ENCODE measurements at places on chromosomes 5 and 9.

- no peak for DNase-seq
Observed at GRCh38 chr5:126395198-126395597, 28.0 kb upstream of the GRAMD2B start.

GRCh38 chr5:115068239-115069086 lies 101.2 kb downstream of the TRIM36 start:
- no peak for DNase-seq

DNA sequence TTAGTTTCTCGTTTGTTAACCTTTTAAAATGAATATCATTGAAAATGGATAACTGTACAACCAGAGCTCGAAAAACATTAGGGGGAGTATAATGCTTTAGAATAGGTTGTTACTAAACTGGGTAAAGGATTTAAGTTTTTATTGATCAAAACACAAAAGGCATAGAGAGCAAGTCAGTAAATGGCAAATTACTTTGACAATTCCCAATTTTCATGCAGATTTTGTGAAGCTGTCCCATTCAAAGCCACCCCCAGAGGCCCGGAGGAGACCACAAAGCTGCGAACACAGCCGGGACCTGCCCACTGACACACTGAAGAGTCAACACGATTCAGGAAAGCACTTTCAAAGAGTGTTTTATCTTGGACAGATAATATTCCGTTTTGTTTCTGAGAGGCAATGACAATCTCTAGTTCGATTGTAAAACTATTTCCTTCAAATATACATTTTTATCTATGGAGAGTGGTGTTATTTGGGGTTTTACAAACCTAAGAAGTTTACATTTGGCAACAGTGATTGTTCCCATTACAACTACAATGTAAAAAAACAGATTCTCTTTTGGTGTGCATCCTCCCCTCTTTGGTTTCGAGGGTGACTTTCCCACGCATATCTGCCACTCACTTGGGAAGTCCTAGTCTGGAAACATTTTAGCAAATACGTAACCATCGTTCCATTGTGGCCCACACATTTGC lies 182.6 kb upstream of the TBCA start:
- no peak for DNase-seq

DNA sequence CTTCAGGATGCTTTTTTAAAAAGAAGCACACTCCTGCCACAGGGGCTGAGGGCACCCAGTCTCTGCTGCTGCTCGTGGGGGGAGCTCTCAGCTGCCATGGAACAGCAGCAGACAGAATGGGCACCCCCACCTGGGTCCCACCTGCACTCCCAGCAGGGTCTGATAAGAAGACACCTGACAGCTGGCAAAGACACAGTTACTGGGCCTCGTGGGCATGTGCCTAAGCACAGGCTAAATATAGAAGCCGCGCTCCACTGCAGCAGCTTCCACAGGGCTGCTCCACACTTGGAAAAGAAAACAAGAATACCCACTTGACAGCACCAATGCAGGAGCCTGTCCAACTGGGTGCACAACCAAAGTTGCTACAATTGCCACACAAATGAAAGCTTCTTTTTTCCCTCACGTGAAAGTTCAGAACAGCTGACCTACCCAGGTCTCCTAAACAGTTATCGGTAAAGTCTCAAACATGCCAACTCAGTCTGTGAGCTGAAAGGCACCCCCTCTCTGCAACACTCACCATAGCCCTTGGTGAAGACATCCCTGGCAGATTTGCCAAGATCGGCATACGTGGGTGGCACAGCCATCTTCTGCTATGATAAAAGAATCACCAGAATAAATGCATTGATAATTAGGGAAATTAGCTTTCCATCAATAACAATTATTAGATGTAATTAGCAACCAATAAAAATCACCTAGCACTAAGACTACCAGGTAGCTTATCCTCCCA lies 12.2 kb downstream of the VDAC1 start:
- no peak for DNase-seq

DNA sequence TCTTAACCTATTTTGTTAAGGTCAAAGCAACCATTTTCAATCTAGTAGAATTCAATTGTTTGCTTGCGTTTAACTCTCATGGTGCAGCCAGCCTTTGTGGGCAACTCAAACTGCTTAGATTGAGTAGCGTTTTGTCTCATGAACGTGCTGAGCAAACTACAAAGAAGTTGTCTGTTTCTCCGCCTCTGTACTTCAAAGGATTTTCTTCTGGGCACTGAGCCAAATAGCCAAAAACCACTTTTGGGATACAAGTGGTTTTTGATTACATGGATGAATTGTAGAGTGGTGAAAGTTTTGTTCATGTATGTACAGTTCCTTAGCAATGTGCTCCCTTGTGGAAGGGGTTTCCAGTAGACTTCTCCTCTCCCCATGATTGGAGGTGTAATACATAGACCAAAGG lies 122.9 kb downstream of the CFAP90 start:
- no peak for DNase-seq
